ENCODE measurements at places on chromosomes 1 and 21. TPM values are rescaled to one million over a fixed set of nuclear protein-coding genes. Genes with fewer than 3 reads are reported as not detected.

Gene OPTC
- total RNA-seq = not detected

Gene VWA5B1
- not detected for total RNA-seq

Gene ZFP69B
- total RNA-seq = 3.0 TPM

Gene UBE2U
- total RNA-seq = not detected

Gene NPL
- total RNA-seq = 1.6 TPM

Gene RGL1
- 0.87 TPM for total RNA-seq

Gene SPRR2E
- not detected for total RNA-seq
